ENCODE measurements at places on chromosomes 7 and 10. TPM values are rescaled to one million over a fixed set of nuclear protein-coding genes. Genes with fewer than 3 reads are reported as not detected.
A peak's percentile ranks its signal among the peaks of the same experiment; 100 is the strongest.

- no peak for DNase-seq
Observed at GRCh38 chr10:109270173-109270572, 653.1 kb downstream of the XPNPEP1 start.

DNA sequence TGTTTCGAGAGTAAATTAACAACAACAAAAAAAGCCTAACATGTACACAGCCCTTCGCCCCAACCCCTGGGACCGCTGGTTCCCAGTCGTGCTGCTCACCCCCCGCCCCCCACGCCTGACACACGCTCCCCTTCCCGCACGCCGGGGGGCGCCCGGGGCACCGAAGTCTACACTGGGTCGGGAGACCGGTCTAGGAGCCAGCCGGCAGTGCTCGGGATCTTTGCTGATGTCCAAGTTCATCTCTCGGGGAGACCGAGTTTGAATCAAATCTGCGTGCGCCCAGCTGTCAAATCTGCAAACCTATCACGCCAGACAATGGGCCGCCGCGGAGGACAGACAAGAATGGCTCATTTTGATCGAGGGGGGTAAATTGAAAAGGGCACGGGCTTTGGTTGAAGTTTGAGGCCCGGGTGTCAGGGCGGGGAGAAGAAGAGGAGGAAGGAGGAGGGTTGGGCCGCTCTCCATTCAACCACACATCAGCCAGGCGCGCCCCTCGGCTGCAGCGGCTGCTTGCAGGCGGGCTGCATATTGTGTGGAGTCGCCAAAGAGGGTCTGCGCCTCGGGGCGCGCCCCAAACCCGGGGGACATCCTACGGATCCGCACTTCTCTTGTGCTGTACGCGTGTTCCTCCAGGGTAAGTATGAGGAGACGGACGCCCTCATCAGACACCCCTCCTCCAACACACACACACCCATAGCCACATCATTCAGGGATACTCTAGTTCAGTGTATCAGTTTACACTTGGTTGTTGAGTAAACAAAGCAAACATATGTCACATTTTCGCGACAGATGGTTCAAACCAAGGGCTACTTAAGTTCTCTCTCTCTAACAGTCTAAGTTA, 1.3 kb upstream of the GFRA1 start:
- peak; percentile 31 for DNase-seq

DNA sequence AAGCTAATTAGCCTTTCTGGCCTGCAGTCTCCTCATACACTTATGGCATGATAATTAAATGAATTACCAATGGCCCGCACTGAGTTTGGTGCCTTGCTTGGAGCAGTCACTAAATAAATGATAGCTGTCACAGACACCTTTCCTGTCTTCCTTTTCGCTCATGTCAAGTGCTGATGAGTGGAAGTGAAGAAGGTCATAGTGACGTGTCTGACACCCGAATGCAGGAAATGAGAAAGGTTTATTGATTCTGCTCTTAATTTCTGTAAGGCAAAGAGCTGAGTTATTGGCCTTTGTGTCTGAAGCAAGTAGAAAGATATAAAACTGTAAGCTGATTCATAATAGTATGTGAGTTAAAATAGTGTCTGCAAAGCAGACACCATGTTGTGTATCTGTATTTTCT, 13.2 kb upstream of the ESYT2 start:
- DNase-seq: no peak

- no peak for DNase-seq
Observed at GRCh38 chr7:89914711-89915110, 239.6 kb upstream of the STEAP1 start.

TYSND1 gene
- total RNA-seq: 12.1 TPM

GRCh38 chr7:136900005-136900404, 31.6 kb downstream of the CHRM2 start:
- no peak for DNase-seq

IL15RA gene
- 2.4 TPM for total RNA-seq

DNA sequence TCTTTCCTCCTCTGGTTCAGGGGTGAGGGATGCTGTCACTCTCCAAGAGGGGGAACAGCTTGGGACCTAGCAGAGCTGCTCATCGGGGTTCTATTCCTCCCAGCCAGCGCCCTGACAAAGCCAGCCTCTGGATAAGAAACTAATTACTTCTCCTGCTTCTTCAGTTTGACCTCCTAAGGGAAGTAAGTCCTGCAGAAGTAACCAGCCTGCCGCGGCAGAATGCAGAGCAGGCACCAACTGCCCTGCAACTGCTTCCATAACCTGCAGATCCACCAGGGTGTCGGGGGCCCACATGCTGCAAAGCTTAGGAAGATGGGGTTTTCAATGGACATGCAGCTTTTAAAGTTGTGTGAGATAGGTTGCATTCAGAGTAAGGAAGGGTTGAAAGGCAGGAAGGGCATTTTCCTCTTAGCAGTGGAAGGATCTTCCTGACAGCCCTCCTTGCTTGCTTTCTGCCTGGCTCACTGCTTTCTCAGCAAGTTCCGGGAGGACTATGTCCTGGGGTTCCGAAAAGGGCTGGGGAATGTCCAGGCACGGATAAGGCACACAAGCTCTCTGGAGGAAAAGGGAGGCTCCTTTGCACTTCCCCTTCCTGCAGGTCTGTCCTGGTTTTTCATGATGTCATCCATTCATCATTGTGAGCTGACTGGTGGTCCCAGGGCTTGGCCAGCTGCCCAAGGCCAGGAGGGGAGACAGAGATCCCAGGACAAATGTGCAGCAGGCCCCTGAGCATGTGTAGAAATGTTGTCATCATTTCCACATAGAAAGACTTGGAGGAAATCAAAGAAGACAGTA, 24.3 kb upstream of the CALU start:
- DNase-seq: no peak

ADO gene
- 25.8 TPM for total RNA-seq

DNA sequence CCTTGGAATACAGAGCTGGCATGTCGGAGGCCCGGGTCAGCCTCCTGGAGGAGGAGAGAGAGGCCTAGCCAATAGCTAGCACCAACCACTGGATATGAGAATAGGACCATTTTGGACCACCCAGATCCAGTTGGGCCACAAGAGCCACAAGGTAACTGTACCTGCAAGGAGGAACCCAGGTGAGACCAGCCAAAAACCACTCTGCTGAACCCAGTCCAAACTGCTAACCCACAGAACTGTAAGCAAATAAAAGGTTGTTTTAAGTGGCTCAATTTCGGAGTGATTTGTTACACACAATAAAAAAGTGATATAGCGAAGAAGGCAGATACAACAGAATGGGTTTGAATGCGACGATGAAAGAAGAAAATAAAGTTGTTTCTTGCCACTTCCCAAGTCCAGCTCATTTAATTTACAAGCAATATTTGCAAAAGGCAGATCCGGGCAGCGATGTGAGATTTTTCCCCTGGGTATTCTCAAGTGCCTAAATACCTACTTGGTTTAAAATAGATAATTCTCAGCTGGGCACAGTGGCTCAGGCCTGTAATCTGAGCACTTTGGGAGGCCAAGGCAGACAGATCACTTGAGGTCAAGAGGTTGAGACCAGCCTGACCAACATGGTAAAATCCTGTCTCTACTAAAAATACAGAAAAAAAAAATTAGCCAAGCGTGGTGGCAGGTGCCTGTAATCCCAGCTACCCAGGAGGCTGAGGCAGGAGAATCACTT, 23.1 kb downstream of the ZNF467 start:
- no peak for DNase-seq

GRCh38 chr10:130251766-130252165, 115.6 kb downstream of the GLRX3 start:
- no peak for DNase-seq

EVX1 gene
- total RNA-seq: 1.1 TPM

GRCh38 chr7:21261627-21262594, 166.0 kb upstream of the SP4 start:
- DNase-seq: peak; percentile 55

- no peak for DNase-seq
Observed at GRCh38 chr10:114506871-114507385, 102.6 kb upstream of the AFAP1L2 start.

DNA sequence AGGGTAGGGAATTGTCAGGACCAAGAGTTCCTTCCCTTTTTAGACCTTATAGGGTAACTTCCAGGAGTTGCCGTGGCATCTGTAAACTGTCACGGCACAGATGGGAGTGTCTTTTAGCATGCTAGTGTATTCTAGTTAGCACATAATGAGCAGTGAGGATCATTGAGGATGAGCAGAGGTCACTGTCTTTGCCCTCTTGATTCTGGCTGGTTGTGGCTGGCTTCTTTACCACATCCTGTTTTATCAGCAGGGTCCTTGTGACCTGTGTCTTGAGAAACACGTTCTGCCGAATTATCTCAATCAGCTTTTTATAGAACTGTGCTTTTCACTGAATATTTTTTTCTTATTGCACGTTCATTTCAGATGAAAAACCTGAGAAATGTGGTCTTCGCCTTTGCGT, 41.5 kb downstream of the MINPP1 start:
- DNase-seq: no peak

- no peak for DNase-seq
Observed at GRCh38 chr10:58853668-58854067, 322.8 kb upstream of the PHYHIPL start.

- DNase-seq: no peak
Observed at GRCh38 chr7:157077021-157077420, 61.7 kb upstream of the UBE3C start.

DCLRE1C gene
- total RNA-seq: 11.8 TPM

SFRP4 gene
- 1.1 TPM for total RNA-seq

FBXO24 gene
- 1.1 TPM for total RNA-seq

DNA sequence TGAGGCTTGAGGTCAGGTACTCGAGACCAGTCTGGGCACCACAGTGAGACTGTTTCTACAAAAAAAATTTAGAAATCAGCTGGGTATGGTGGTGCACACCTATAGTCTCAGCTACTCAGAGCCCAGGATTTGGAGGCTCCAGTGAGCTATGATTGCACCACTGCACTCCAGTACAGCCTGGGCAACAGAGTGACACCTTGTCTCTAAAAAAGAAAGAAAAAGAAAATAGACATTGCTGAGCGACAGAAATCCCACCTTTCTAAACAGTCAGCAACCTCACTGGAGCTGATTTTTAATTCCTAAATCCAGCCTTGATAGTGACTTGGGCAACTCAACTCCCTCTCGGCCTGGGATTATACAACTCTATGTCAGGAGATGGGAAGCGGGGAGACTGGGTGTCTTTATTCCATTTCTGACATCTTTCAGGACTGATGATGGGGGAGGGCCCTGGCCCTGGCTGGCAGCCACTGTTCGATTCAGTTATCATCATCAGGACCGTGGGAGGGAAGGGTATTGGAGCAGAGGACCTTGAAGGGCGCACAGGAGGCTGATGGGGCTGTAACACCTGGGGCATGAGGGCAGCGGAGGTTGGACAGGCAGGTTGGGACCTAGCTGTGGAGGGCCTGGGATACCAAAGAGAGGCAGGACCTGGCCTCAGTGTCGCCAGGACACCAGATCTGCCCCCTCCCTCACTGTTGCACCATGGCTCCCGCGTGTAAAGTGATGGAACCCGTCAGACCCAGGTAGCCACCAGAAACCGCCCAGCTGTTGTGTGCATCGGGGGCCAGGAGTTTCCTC, 14.7 kb downstream of the HSPB1 start:
- no peak for DNase-seq

DNA sequence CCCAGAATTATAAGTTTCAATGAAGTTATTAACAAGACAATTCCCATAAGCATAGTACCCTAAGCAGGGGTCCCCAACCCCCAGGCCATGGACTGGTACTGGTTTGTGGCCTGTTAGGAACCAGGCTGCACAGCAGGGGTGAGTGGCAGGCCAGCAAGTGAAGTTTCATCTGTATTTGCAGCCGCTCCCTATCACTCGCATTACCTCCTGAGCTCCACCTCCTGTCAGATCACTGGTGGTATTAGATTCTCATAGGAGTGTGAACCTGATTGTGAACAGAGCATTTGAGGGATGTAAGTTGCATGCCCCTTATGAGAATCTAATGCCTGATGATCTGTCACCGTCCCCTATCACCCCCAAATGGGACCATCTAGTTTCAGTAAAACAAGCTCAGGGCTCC, 36.0 kb upstream of the KIAA1217 start:
- no peak for DNase-seq

WNT16 gene
- total RNA-seq: 2.8 TPM

DNA sequence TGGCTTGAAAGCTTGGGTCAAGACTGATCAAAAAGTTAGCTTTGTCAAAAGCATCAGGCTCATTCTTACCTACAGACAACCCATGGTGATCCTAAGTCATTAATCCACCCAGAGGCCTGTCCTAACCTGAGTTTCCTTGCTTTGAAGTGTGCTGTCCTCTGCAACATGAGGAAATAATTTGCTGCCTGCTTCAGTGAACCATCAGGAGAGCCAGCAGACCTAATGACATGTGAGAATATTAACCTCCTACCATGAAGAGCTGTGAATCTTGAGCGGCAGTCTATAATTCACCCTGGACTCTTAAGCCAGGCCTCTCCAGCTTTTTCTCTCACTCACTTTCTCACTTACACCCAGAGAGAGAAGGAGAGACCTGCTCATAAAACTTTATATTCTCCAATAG, 590.0 kb downstream of the LRMDA start:
- no peak for DNase-seq
